ENCODE measurements at places on chromosomes 3 and 15.
A peak's percentile ranks its signal among the peaks of the same experiment; 100 is the strongest.

- DNase-seq, result no peak
Observed at GRCh38 chr3:28867836-28868235, 413.0 kb upstream of the RBMS3 start.

- no peak for DNase-seq
Observed at GRCh38 chr3:142228964-142229363, 3.6 kb upstream of the GK5 start.

GRCh38 chr3:47581422-47581821, 2.8 kb upstream of the CSPG5 start:
- DNase-seq, result no peak

DNA sequence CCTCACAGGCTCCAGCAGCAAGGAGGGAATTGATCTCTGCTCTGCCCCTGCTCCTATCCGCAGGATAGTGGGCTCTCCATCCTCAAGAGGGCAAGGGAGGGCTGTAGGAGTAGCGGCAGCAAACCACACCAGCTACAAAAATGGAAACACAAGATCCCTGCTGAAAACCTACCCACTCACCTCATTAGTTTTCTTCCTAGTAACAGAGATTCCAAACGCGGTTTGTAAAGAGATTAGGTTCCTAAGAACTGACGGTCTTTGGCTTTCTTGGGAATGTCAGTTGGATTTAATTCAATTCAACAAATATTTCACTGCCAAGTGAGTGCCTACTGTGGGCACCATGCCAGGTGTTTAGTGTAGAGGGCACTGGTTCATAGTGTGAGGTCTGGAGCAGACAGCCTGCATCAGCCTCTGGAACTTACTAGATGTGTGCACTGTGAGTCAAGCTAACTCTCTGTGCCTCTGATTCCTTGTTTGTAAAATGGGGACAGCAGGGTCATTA, 84.7 kb downstream of the MRPL46 start:
- no peak for DNase-seq

DNA sequence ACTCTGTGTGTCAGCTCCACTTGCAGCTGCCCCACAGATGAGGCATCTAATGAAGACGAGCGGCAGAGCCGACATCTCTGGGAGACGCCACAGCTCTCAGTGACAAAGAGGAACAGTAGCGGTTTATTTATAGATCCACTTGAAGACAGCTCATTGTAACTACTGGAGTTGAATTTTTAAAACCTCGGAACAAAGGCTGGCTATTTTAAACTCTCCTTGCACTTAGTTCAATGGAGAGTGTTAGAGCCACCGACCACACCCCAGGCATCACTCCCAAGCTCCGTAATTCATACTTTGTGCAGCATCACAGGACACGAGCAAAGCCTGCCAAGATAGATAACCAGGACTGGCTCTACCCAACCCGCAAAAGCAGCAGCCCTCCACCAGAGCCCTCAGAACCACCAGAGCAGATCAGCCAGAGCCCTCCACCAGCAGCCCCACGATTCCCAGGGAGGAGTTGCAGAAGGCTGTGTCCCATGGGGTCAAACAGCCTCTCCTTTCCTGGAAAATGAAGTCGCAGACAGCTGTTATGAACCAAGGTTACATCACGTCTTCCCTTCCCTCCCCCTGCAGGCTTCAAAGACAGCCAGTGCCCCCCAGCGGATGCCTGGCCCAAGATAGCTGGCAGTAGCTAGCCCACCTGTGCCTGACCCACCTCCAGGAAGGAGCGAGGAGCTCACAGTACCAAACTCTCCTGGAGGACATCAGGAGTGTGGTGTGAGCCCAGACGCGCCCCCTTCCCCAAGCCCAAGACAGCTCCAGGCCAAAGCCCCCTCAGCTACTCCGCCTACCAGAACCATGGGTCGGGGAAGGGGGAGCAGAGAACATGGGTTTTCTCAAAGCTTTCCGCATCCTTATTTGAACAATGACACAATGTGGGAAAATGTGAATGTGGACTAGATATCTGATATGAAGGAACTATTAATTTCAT, 45.7 kb downstream of the POC1A start:
- peak; percentile 22 for DNase-seq

DNA sequence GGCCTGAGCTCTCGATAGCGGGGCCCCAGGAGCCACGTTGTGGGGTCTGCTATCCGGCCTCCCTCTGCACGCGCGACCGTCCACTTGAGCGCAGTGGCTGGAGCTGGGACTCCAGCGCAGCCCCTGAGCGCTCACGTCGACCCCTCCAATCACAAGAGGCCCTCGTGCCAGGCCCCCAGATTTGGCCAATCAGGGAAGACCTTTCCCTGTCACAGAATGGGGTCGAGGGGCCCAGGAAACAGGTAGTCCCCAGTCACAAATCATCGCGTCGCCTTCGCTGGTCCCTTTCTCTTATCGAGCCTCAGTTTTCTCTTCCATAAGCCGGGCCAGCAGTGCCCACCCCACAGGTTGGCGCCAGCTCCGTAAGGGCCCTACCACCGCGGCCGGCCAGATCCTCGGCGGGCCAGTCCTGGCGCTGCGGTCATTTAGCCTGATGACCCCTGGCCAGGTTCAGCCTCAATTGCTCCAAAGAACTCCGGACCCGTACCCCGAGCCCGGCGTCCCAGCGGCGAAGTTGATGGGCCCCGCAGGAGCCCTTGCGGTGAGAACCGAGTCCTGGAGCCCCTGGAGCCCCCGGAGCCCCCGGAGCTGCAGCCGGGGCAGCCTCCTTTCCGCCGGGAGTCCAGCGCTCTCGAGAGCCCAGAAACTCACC, 435 bp downstream of the ALDH1L1 start:
- no peak for DNase-seq

GRCh38 chr15:39593071-39593655, 12.3 kb downstream of the THBS1 start:
- DNase-seq, result no peak

- no peak for DNase-seq
Observed at GRCh38 chr3:161406594-161407555, 35.6 kb upstream of the SPTSSB start.

DNA sequence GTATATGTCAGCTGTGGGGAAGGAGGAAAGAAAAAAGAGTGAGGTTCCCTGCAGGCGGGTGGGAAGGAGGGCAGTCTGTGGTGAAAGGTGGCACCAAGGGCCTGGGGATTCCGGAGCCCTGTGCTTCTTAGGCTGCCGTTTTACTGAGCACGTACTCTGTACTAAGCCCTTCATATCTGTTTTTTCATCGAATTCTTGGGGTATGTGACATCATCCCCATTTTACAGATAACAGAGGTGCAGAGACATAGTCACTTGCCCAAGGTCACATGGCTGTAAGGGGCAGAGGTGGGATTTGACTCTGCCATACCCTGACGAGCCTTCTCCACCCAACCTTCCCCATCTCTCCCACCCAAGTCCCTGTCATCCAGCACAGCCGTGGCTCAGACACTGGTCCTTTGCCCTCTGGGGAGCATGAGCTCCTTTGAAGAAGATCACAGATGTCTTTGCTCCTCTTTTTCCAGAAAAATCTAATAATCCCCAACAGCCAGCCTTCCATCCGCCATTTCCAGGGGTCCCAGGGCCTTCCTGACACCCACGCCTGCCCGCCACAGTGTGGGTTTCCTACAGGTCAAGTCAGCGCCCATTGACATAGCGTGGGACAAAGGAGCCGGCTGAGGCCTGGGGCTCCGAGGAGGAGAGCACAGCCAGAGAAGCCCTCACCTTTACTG, 24.2 kb downstream of the CYP11A1 start:
- DNase-seq, result no peak

DNA sequence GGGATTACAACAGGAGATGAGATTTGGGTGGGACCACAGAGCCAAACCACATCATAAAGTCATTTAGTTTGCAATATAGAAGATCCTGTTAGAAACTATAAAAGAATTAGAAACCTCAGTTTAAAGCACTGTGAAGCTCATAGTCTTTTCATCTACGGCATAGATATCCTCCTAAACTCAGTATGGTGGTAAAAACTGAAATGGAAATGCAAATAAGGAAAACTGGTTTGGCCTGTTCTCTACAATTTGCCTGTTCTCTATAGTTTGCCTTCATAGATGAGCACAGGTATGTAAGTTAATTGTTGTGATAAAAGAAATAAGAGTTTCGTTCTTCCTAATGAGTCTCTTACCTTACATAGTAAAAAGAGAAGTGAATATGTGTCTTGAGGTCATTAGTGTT, 331.6 kb upstream of the ARL6 start:
- no peak for DNase-seq

DNA sequence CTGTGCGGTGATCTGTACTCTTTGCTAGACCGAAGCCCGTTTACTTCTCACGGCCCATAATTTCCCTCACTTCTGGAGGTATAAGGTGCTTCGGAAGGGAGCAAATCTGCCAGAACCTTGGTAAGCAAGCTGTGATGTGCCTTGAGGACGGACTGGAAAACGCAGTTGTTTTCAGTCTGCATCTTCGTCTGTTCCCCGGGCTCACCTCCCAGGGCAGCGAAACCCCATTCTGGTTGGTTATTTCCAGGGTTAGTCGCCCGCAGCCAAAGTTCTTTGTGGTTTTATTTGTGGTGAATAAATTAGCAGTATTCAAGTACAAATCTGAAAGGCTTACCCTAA, 401 bp downstream of the RAMAC start:
- no peak for DNase-seq
